ENCODE measurements at places on chromosomes 4 and X.

DNA sequence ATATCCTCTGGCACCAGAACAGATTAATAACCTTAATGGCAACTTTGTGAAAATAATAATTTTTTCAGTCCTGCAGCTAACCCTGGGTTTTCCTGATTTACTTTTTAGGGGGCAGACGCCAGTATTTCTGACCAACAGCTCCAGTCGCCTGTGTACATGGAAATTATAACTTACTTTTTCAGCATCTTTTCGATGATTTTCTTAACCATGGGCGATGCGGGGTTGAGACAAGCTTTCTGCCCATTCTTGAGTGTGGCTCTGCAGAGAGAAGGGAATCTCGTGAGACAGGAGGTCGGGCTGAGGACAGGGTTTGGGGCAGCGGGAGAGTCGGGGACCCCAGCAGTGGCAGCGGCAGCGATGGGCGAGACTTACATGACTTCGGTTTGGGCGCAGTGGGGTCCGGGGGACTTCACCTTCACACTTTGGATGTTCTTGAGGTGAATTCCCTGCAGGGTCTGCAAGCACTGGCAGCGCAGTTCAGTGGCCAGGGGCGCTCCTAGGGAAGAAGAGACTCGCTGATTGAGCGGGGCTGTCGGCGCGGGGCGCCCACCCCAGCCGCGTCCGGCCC lies 484 bp downstream of the CXCL2 start:
- H3K36me3 ChIP-seq, result no peaks in the 10 kb centered on the region
- no peaks in the 10 kb centered on the region for H3K27me3 ChIP-seq
- peak overlapping the region; percentile 71 for H3K27ac ChIP-seq
- DNase-seq, result no peak
- H3K4me1 ChIP-seq, result peaks cover 8% of the 10 kb centered on the region

DNA sequence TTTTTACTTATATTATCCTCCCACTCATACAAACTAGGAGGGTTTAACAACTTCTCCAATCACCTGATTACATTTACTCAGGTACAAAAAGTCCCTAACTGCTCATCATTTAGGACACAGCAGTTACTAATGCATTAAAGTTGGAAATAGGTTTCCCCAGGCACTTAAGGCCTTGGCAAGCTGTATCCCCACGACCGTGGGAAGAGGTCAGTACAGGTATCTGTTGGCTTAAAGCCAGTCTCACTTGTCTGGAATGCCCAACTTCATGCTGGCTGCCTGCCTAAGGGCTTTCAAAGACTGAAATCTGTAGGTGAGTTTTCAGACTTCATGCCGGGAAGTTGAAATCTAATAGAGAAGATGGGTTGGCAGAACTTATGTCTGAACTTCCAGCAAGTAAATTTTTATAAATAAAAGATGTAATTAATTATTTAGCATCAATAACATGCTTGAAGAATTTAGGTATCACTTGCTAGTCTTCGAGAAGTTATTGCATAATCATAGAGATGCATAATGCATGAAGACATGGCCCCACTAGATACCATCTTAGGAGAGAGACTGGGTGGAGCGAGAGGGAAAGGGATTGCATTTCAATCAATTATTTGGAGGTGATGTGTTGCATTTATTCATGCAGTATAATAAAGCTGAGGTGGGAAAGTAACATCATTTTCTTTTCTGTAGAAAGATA lies 54.2 kb downstream of the SCD5 start:
- no peak for DNase-seq
- H3K27ac ChIP-seq, result no peak overlapping the region
- H3K4me1 ChIP-seq, result no peaks in the 10 kb centered on the region
- H3K36me3 ChIP-seq, result no peaks in the 10 kb centered on the region

- no peaks in the 10 kb centered on the region for H3K27me3 ChIP-seq
- H3K36me3 ChIP-seq, result no peaks in the 10 kb centered on the region
- H3K4me3 ChIP-seq, result no peak overlapping the region
- peaks cover 3% of the 10 kb centered on the region for H3K4me1 ChIP-seq
- H3K27ac ChIP-seq, result no peak overlapping the region
Observed at GRCh38 chr4:151426513-151426912, 17.5 kb downstream of the FHIP1A start.

GRCh38 chrX:39850209-39850608 lies 247.5 kb downstream of the BCOR start:
- H3K27ac ChIP-seq, result no peak overlapping the region
- no peaks in the 10 kb centered on the region for H3K27me3 ChIP-seq
- no peaks in the 10 kb centered on the region for H3K4me1 ChIP-seq
- no peak overlapping the region for H3K4me3 ChIP-seq
- DNase-seq, result no peak

DNA sequence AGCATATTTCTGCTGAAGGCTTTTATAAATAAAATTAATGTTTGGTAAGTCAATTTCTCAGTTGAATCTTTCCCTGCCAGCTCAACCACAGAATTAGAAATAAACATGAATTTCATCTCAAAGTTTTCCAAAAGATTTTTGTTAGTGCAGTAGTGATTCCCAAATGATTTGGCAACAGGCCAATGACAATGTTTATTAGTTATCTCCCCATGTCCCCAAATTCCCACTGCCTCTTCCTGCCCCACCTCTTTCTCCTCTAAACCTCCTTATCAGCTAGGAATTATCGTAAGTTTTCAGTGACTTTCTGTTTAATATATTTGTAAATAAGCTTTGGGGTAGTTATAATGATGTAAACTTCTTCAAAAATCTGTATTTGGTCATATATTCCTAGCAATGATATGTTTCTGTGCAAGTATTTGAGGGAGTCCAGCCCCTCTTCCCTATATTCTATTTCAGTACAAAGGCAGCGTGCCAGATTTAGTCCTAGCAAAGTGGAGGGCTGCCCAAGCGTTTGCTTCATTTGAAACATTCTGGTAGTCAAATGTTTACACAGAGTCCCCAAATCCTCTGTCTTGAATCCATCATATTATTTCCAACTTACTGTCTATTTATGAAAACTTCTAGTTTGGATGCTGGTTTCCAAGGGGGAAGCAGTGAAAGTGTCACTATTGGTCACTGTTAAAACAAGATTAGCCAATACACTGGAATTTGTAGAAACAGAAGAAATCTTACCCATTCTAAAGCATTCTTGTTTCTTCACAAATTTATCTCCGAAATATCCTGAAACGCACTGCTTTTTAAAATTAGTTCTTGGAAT lies 33.7 kb upstream of the ANKRD50 start:
- no peaks in the 10 kb centered on the region for H3K27me3 ChIP-seq
- no peaks in the 10 kb centered on the region for H3K36me3 ChIP-seq
- H3K27ac ChIP-seq, result no peak overlapping the region
- no peaks in the 10 kb centered on the region for H3K4me1 ChIP-seq
- no peak overlapping the region for H3K4me3 ChIP-seq
- DNase-seq, result no peak

DNA sequence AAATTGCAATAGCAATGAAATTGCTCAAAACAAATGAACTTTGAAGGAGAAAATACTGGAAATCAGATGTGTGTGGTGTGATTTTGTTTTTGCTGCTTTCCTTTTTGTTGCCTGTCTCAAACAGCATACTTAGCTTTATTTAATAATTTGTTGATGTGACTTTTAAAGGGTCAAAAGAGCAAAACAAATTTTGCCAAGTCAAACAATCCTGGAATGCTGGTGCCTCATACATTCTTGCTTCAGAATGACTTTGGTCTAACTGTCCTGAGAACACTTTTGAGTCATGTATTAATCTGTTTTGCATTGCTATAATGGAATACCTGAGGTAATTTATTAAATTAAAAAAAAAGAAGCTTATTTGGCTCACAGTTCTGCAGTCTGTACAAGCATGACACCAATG lies 3.4 kb downstream of the PF4V1 start:
- no peak for DNase-seq
- H3K27me3 ChIP-seq, result no peaks in the 10 kb centered on the region
- no peak overlapping the region for H3K4me3 ChIP-seq
- no peak overlapping the region for H3K27ac ChIP-seq

GRCh38 chr4:176340871-176341685 lies 21.3 kb downstream of the SPCS3 start:
- H3K4me3 ChIP-seq, result no peak overlapping the region
- DNase-seq, result no peak
- H3K36me3 ChIP-seq, result no peaks in the 10 kb centered on the region
- H3K27ac ChIP-seq, result no peak overlapping the region
- no peaks in the 10 kb centered on the region for H3K27me3 ChIP-seq
